Activated naive CD4-positive, alpha-beta T cell treated with anti-CD3 and anti-CD28 coated beads, Interleukin-2, amount 10 ng/mL, durations not matched to agents 7 days and 5 days (primary cell): ENCODE measurements at places on chromosomes 2 and 18.
A peak's percentile ranks its signal among the peaks of the same experiment; 100 is the strongest.

DNA sequence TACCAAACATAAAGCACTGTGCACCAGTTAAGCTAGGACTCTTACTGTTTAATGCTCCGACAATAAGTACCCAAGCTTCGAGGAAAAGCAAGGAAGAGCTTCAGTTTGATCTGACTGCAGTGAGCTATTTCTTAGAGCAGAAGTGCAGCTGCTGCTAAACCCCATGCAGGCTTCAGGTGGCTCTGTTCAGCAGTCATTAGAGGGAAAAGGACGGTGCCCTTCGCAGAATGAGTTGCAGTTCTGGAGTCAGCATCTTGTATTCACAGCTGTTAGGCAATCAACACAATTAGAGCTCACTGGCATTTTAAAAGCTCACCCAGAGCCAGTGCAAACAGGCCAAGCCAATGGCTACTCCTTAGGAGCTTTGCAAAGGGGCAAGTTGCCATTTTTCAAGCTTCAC lies 1.5 kb upstream of the CERKL start:
- no peak for DNase-seq

DNA sequence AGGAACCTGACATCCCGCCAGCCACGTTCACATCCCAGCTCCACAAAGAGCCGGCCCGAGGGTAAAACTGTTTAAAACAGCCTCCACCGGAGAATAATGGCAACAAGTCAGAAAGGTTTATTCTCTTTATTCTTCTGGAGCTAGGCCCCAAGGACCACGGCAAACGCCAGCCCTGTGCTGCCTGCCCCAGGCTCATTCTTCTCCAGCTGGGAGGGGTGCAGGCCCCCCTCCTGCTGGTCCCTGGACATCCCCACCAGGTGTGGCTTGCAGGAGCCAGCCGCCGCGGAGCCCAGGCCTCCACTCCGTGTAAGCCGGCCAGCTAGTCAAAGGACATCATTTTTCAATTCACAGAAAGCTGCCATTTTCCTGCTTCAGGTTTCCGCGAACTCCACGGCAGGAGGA lies 65.8 kb upstream of the SALL3 start:
- DNase-seq = no peak

DNA sequence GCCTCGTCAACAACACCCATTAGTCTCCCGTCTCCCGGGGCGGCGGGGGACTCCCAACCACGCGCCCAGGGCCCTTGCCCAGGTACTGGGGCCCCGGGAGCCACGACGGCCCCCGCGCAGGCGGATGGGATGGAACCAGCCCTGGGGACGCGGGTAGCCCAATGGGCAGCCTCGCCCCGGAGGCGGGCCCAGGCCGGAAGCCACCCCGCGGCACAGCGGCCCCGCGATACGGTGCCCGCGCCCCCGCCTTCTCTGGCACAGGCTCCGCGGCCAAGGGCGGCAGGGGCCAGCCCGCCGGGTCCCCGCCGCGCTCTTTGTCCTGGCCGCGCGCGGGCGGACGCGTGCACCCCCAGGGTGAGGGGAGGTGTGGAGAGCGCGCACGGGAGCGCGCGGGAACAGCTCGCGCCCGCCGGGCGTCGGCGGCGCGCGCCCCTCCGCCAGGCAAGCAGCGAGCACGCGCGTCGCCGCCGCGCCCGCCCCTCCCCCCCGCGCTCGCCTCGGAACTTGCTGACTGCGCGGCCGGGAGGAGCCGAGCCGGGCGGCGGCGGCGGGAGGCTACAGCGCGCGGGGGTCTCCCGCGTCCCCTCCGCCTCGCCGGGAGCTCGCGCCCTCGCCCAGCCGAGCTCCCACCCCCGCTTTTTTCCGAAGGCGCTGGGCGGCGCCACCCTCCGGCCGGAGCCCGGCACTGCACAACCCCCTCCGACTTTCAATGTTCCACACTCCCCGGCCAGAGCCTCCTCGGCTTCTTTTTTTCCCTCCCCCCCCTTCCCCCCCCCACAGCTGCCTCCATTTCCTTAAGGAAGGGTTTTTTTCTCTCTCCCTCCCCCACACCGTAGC lies at the start of gene UBE2E3:
TSS of gene UBE2E3 (plus strand) at position 500 of the 837 bp plus-strand sequence. CDS start 1,438 bp downstream, outside the sequence.
- DNase-seq = peak; percentile 83

- peak; percentile 40 for DNase-seq
Measured at GRCh38 chr2:206164261-206164862, 4.7 kb downstream of the EEF1B2 start.

- no peak for DNase-seq
Measured at GRCh38 chr2:138029276-138029675, 65.0 kb downstream of the HNMT start.

- DNase-seq = no peak
Measured at GRCh38 chr2:240346753-240347372, 88.6 kb upstream of the GPC1 start.

- no peak for DNase-seq
Measured at GRCh38 chr2:65554765-65555591, 122.6 kb upstream of the SPRED2 start.

DNA sequence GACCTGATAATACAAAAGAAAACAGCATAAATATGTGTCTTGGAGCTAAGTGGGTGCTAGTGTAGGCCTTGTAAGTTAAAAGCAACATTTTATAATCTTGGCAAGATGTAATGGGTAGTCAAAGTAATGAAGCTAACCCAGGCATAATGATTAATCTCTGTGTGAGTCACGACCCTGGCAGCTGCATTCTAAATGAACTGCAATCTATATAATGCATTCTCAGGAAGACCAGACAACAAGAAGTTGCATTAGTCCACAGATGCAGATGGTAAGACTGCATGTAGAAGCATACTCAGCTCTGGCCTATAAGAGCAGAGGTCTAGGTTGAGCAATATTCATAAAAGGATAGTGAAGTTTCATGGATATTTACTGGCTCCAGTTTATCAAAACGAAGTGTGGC lies 85.6 kb upstream of the ETAA1 start:
- DNase-seq = no peak

DNA sequence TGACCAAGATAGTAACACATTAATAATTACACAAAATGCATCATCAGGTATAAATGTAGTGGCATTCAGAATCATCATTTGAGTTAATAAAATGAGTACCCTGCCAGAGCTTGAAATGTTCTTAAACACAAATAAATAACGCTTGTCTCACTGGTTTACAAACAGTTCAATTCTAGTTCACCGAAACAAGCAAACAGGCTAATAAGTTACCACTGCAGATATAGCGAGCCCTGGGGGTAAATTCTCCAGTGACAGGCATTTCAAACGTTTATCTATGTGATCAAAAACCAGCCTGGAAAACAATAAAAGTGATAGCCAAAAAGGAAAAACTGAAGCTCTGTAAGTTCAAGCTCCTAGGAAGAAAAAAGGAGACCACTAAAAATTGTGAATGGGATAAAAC lies 152.6 kb downstream of the THADA start:
- no peak for DNase-seq

- DNase-seq = no peak
Measured at GRCh38 chr2:202299712-202300111, 34.1 kb downstream of the NOP58 start.

DNA sequence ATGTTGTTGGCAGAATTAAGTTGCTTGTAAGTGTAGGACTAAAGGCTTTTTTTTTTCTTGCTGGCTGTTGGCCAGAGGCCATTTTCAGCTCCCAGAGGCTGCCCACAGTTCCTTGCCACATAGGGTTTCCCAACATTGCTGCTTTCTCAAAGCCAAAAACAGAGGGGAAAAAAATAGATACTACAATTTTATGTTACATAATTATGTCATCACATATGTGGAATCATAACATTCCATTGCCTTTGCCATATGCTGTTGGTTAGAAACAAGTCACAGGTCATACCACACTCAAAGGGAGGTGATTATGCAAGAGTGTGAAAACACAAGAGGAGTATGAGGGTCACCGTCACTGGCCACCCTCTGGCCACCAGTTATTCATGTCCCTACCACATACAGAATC lies 154.5 kb downstream of the RTN4 start:
- no peak for DNase-seq

DNA sequence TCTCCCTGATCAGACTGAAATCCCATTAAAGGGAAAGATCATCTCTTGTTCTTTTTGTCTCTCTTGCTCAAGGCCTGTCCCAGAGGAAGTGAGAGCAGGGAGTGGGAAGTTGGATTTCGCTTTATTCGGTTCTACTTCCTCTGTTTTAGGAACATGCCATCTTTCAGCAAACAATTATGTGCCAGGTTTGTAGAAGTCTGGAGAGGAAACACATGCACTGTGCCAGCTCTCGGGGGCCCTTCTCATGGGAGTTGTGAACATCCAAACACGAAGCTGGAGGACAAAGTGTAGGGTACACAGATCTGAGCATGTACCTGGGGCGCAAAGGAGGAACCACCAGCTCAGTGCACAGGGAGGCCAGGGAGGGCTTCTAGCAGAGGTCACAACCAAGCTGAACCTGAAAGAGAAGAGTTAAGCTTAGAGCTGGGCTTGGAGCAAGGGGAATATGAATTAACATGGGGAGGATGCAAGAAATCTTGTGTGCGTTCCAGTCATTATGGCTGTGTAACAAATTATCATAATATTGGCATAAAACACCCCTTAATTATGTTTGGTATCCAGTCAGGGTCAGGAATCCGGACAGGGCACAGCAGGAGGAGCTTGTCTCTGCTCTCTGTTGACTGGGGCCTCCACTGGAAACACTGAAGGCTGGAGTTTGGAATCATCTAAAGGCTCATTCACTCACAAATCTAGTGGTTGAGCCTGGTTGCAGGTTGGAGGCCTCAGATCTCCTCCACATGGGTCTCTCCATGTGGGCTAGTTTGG lies 128.6 kb downstream of the ZFP36L2 start:
- DNase-seq = no peak

GRCh38 chr18:45430041-45430440 lies 185.2 kb upstream of the SLC14A2 start:
- DNase-seq = no peak

GRCh38 chr2:236180831-236181453 lies 12.8 kb upstream of the GBX2 start:
- DNase-seq = peak; percentile 55

GRCh38 chr2:65782996-65783650 lies 350.7 kb upstream of the SPRED2 start:
- DNase-seq = no peak

DNA sequence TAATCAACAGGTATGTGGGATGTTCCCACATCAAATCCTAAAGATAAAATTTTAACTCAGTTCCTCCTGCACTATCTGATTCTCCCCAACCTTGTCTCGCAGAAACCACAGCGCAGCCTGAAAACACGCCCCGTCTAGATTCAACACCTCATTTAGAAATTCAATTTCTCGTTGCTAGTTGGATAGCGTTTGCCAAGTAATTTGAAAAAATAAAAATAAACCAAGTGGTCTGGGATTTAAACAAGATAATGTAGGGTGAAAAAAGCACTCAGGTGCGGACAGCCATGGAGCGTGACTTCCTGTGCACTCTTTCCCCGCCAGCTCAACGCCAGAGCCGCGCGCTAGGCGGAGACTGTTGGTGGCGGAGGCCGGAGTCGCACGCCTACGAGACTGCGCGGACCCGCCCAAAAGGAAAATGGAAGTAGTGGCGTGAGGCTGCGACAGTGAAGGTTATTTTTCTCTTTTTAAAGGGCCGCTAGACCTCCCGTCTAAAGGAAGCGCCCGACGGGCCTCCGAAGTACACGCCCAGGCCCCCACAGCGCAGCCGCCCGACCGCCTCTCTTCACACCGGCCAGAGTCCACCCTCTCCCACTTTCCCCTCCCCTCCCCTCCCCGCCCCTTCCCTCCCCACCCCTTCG lies 615 bp upstream of the CCNT2 start:
- DNase-seq = peak; percentile 92
